Dermis microvascular lymphatic vessel endothelial cell (primary cell): ENCODE measurements at places on chromosomes 6 and 20. TPM values are rescaled to one million over a fixed set of nuclear protein-coding genes. Genes with fewer than 3 reads are reported as not detected.

Gene OR2H1
- under 0.01 TPM in 1 of 2 replicates, not detected in the other for total RNA-seq

Gene PI3
- not detected in 2 replicates for total RNA-seq

Gene NUP43
- 26.8 and 30.4 TPM in 2 replicates for total RNA-seq

Gene C6orf15
- not detected in 2 replicates for total RNA-seq

Gene TMC2
- total RNA-seq = not detected in 2 replicates

Gene FAM217A
- not detected in 2 replicates for total RNA-seq

Gene KCNK17
- not detected in 2 replicates for total RNA-seq

Gene ZNF391
- 0.13 and 0.38 TPM in 2 replicates for total RNA-seq

Gene RCAN2
- total RNA-seq = 0.25 and 0.26 TPM in 2 replicates

Gene CCNC
- 70.9 and 86.5 TPM in 2 replicates for total RNA-seq

Gene CPNE5
- total RNA-seq = 5.0 and 6.7 TPM in 2 replicates

Gene MTFR2
- 0.76 and 1.5 TPM in 2 replicates for total RNA-seq

Gene TCP11
- 0.13 TPM in 2 replicates for total RNA-seq

Gene SLCO4A1
- total RNA-seq = 0.51 and 0.90 TPM in 2 replicates

Gene HCK
- not detected in 2 replicates for total RNA-seq

Gene SLC44A4
- total RNA-seq = under 0.01 TPM in 2 replicates

Gene ARHGAP40
- not detected in 2 replicates for total RNA-seq

Gene ARHGAP18
- total RNA-seq = 36.0 and 67.1 TPM in 2 replicates

Gene GJE1
- total RNA-seq = not detected in 2 replicates

Gene TREML2
- not detected in 2 replicates for total RNA-seq

Gene TAPBP
- 47.5 and 102 TPM in 2 replicates for total RNA-seq

Gene MLN
- total RNA-seq = not detected in 2 replicates

Gene ZNF318
- total RNA-seq = 4.0 and 7.0 TPM in 2 replicates

Gene AGER
- total RNA-seq = 0.38 and 0.39 TPM in 2 replicates

Gene SSTR4
- total RNA-seq = not detected in 2 replicates

Gene GATA5
- total RNA-seq = not detected in 2 replicates

Gene DOP1A
- total RNA-seq = 13.0 and 16.2 TPM in 2 replicates

Gene DEFB132
- total RNA-seq = not detected in 2 replicates

Gene C2
- total RNA-seq = 0.13 TPM in 1 of 2 replicates, not detected in the other

Gene WFDC10B
- total RNA-seq = not detected in 2 replicates
